ENCODE measurements at places on chromosomes 2 and 18.

- DNase-seq: peak; percentile 75
Observed at GRCh38 chr2:152369176-152369860, 34.3 kb downstream of the FMNL2 start.

GRCh38 chr2:217289177-217289906 is 429.5 kb upstream of the TNP1 start:
- DNase-seq: no peak

GRCh38 chr2:169659320-169659719 is 34.9 kb downstream of the CFAP210 start:
- no peak for DNase-seq

DNA sequence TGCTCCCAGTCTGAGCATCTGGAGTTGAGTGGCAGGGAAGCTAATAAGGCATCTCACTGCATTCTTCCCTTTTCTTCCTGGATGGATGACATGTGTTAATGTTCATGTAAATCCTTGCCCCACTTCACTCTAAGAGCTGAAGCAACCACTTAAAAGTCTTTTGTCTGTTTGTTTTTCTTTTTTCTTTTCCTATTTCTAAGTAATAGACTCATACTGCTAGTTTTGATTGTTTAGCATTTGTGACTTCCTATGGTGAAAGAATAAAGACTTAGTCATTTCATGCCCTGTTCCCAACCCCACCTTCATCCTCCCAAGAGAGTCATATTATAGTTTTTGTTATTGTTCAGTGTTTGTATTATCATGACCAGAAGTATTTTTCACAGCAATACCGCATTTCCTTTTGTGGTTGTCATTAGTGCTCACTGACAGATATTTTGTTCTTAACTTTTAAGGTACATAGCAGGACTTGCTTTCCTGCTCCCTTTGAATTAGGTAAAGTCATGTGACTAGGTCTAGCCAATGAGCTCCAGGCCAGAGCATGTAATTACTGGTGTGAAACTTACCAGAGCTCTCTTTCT is 18.1 kb upstream of the SPP2 start:
- peak; percentile 78 for DNase-seq

DNA sequence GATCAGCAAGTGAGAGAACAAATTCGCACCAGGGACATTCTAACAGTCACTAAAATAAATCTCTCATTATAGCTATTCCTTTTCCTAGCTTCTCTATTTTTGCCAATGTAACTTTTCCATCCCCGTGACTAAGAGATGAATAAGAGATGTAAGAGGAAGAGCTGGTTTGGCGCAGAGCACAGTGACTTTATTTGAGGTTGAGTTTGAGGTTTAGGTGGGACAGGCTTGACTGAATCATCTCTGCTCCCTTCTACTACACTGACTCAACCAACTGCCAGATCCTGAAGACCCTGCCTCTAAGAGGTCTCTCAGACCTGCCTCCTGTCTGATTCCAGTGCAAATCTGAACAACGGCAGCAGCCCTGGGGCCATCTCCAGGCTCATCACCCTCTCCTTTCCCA is 28.0 kb downstream of the RFX8 start:
- peak; percentile 73 for DNase-seq

DNA sequence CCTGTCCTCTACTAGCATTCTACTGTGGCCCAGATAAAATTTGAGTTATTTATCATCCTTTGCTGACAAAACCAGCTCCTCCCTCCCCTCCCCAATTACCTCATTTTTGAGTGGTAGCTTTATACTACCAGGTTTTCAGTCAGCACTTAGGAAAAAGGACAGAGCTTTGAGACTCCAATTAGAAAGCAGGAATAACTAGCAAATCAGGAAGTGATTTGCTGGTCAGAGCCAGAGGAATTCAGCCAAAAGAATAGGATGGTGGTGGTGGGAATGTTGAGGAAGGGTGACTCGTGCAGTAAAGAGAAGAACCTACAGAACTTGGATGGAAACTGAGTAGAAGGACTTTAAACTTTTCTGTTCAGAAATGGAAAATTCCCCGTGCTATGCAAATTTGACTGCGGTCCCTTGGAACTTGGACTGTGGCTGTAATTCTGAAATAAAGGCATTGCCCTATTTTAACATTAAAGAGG is 3.7 kb downstream of the MYL12B start:
- peak; percentile 48 for DNase-seq

GRCh38 chr2:54680397-54681041 is 42.9 kb upstream of the EML6 start:
- peak; percentile 67 for DNase-seq

GRCh38 chr18:45298986-45299385 is 316.3 kb upstream of the SLC14A2 start:
- no peak for DNase-seq

DNA sequence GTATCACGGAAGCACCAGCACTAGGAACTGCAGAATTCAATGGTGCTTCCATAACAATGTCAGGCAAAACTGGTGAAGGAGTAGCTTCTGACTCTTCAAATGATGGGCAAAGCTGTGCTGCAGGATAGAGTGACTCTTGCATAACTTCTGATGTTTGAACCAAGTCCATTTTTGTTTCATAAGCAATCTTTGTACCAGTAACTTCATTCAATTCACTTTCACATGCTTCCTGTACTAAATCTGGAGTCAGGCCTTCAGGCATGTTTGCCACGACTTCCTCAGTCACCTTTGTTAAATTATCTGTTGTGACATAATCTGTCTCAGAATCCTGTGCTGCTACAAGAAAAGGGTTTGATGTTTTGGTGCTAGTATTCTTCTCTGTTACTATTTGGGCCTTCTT is 24.0 kb downstream of the RTN4 start:
- DNase-seq: no peak

DNA sequence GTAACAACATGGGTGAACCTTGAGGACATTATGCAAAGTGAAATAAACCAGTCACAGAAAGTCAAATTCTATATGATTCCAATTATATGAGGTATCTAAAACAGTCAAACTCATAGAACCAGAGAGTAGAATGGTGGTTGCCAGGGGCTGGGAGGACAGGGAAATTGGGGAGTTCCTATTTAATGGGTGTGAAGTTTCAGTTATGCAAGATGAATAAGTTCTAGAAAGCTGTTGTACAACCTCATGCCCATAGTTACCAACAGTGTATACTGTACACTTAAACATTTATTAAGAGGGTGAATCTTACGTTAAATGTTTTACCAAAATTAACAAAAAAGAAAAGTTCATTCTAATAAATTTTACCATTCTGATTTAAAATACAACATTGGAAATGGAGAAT is 92.7 kb upstream of the WDSUB1 start:
- no peak for DNase-seq

- DNase-seq: no peak
Observed at GRCh38 chr18:36702401-36703013, 126.3 kb downstream of the TPGS2 start.

DNA sequence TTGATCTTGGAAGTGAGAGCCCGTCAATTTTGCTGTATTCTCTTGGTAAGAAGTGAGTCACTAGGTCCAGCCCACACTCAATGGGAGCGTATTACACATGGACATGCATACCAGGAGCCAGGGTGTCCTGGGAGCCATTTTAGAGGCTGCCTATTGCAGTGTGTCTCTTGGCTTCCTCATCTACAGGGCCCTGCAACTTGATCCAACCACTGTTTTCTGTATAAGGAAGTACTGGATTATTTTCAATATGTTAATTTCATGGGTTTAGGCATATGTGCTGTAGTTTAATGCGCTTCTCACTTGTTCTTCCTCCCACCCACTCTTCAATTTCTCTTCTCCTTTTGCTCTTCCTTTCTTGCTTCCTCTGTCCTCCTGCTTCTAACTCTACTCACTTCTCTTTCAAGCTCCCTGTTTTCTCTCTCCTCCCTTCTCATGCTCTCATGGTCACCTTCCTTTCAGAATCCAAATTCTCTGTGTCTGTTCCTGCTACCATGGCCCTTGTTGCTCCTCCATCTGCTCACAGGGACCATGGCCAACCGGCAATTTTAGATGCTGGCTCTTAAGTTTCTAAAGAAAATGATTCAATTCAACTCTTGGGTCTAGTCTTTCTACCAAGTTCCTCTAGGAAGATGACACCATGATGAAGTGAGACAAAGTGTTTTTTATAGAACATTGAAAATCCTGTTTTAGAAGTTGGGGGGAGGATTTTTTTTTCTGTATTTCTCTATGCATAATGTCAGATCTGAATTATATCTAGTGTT is 152.0 kb upstream of the ZEB2 start:
- DNase-seq: peak; percentile 9

GRCh38 chr2:158753641-158754611 is 41.2 kb upstream of the DAPL1 start:
- peak; percentile 61 for DNase-seq

- peak; percentile 72 for DNase-seq
Observed at GRCh38 chr2:9914384-9915065, 37.0 kb upstream of the GRHL1 start.

DNA sequence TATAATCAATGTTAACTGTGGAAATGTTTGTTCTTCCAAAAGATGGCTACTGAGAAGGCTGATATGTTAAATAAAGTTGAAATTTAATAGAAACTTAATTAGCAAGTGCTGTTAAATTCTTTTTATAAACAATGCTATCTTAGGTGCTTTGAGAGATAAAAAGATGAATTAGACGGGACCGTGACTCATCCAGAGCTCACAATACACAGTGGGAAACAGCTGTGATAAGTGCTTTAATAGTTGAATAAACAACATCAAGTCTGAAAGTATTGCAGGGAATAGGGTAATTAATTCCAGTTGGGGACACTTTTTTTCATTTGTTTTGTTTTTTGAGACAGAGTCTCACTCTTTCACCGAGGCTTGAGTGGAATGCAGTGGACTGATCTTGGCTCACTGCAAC is 85.5 kb upstream of the DTNA start:
- DNase-seq: no peak

- DNase-seq: peak; percentile 61
Observed at GRCh38 chr2:72198532-72199241, 51.0 kb upstream of the CYP26B1 start.

DNA sequence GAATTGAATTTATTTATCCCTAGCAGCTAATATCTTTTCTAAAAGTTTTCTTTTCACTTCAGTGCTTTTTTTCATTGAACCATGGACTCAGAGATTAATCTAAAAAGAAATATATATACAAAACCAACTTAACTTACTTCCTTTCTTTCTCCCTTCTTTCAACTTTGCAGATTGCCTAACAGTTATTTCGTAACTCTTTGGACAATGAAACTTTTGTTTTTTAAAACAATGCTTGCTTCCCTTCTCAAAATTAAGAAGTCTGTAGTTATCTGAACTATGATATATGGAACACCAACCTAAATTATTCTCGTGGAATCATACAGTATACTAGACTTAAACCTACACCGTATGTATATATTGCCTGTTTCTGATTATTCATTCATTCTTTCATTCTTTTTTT is 62.9 kb downstream of the MIB1 start:
- DNase-seq: no peak

- no peak for DNase-seq
Observed at GRCh38 chr2:147086715-147087114, 758.1 kb upstream of the ACVR2A start.

DNA sequence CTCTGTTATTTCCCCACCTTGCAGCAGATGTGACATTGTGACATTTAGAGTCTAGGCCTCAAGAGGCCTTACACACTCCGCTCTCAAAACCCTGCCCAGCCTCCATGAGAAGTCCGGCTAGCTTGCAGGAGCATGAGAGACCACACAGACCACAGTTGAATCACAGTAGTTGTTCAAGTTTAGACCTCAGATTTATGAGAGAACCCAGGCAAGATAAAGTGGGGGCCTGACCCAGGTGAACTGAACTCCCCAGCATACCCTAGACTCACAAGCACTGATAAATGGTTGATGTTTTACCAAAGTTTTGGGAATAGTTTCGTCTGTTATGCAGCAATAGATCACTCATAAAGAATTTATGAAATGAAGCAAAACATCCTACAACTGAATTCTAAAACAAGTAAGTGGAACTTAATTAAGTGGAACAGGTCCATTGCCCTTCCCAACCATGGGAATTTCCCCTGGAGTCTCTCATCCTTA is 4.7 kb upstream of the STAT1 start:
- peak; percentile 97 for DNase-seq

GRCh38 chr2:62774555-62775366 is 69.2 kb downstream of the EHBP1 start:
- peak; percentile 51 for DNase-seq

- no peak for DNase-seq
Observed at GRCh38 chr2:3242747-3243369, 134.8 kb downstream of the EIPR1 start.

DNA sequence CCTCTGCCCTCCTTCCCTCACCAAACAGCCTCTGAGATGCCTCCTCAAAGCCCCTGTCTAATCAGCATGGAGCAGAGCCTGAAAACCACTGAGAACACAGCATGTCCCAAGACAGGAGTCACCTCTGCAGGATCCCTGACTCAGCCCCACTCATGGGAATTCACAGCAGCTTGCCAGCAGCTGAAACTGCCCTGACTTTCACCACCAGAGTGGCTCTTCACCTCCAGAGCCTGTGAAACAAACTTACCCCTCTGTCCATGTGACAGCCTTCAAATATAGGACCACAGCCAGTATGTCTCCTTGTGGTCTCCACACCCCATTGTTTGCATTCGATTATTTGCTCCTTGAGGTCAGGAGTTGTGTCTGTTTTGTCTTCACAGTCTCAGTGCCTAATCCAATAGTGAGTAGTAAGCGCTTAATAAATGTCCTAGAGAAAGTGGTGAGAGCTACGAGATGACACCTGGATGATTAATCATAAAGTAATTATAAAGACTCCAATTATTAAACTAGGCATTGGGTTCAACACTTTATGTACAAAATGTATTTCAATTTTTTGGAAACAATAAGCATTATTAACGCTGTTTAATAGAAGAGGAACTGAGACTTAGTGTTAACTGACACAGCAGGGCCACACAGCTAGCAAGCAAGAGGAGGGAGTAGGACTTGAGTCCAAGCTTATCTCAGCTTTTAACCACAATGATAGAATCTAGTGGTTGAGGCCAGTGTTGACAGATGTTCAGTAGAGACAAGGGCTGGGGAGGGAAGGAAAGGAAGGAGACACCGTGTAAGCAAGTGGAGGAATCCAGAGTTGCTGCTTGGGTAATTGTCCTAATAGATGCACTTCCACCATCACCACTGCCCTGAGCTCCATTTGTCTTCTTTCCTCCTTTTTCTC is 358.7 kb upstream of the TNP1 start:
- peak; percentile 59 for DNase-seq

All from kidney tubule cell (primary cell).